Right kidney (tissue), 9 donors: ENCODE measurements at places on chromosomes 11 and 22.
A peak's percentile ranks its signal among the peaks of the same experiment; 100 is the strongest.

DNA sequence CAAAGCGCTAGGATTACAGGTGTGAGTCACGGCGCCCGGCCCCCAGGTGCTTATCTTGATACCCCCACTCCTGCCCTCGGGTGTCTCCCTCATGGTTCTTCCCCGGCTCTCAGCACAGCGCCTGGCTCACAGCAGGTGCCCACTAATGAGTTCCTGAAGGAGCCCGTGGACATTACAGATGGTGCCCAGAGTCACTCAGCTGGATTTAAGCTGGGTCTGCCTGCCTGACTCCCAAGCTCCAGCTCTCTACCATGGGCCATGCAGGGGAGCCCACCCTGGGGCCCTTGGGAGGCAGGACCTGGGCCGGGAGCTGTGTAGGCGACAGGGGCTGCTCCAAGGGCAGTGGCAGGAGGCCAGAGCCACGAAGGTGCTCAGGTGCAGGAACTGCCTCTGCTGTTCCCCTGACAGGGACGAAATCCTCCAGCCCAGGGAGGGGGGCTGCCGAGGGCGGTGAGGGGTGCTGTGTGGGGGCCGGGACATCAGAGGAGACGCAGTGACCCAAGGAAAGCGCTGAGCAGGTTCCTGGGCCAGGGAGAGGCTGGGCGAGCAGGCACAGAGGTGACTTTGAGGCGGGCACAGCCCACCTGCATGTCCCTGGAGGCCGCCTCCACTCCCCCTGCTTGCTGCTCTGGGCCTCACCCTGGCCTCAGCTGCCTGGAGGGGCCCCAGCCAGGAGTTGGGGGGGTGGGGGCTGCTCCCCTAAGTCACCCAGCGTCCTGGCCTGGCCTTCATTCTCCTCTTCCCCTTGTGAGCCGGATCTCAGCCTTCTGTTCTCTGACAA lies 14.6 kb upstream of the FLRT1 start:
- DNase-seq: peak; percentile 65

GRCh38 chr22:46633334-46633890 lies 13.2 kb downstream of the GRAMD4 start:
- no peak for DNase-seq

GRCh38 chr11:7606496-7606895 lies 66.8 kb downstream of the CYB5R2 start:
- DNase-seq: no peak

GRCh38 chr22:32175683-32176644 lies 16.9 kb upstream of the C22orf42 start:
- peak; percentile 47 for DNase-seq

- DNase-seq: no peak
Observed at GRCh38 chr11:15742626-15743519, 613.5 kb downstream of the SOX6 start.

- DNase-seq: peak; percentile 72
Observed at GRCh38 chr11:69641681-69642548, 959 bp downstream of the CCND1 start.

- no peak for DNase-seq
Observed at GRCh38 chr11:1717745-1718144, 20.8 kb downstream of the KRTAP5-6 start.

DNA sequence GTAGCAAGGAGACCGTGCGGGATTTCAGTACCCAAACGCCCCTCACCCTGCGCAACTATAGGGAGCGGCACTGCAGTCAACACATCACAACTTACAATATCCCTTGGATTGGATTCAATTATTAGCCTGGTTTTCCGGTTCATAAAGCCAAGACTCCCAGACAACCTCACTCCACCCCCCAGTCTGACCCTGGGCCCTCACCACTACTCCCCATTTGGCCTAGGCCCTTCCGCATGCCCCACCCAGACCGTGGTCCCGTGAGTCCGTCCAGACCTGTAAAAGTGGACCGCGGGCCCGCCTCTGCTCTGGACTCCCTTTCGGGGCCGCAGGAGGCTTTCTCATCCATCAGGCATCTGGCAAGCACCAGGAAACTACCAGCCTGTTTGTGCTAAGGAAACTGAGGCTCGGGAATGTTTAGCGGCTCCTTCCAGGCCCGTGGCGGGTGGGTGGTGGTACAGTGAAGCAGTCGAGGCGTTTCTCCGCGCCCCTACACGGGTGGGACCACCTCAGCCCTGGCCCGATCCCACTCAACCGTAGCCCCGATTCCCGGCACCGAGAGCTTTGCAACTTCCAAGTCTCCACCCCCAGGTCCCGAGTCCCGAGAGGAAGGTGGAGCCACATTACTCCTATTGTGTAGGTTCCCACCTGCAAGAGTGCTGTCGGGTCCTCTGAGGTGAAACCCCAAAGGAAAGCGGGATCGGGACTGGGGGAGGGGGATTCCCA lies 679 bp upstream of the DPP3 start:
- no peak for DNase-seq

DNA sequence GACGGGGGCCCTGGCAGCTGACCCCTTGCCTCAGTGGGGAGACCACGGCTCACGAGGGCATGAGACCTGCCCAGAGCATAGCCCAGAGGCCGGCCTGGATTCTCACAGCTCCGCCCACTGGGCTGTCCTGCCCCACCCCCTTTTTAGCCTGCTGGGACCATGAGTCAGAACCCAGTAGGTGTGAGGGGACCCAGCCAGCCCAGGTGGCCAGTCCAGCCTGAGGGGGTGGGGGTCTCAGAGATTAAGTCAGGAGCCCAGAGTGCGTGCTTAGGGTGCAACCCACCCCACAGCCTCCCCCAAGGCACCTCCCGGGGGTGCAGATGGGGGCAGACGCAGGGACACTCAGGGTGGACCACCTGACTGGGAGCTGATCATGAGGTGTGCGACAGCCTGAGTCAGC lies 40.1 kb upstream of the PPARA start:
- DNase-seq: no peak

- peak; percentile 60 for DNase-seq
Observed at GRCh38 chr11:122215244-122215992, 99.4 kb upstream of the BLID start.

- DNase-seq: no peak
Observed at GRCh38 chr11:1233351-1234053, 10.6 kb downstream of the MUC5B start.

DNA sequence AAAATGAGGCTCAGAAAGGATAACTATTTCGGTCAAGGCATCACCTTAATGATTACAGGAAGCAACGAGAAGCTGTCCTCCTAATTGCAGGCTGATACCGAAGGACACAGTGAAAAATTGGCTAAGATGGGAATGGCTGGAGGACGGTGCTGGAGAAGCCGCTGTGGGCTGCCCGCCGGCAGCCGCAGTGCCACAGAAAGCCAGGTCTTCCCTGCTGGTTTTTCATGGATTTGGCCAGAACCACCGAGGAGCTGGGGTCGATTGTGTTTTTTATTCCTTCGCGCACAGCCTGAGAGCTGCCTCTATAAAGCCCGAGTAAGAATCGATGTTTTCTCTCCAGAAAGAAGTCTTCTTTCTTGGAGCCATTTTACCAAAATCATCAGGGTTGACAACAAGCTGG lies 1484.2 kb downstream of the BRD1 start:
- no peak for DNase-seq

- DNase-seq: no peak
Observed at GRCh38 chr11:42337786-42338455, 878.5 kb upstream of the LRRC4C start.

- DNase-seq: no peak
Observed at GRCh38 chr22:19420321-19420720, 11.2 kb downstream of the HIRA start.

DNA sequence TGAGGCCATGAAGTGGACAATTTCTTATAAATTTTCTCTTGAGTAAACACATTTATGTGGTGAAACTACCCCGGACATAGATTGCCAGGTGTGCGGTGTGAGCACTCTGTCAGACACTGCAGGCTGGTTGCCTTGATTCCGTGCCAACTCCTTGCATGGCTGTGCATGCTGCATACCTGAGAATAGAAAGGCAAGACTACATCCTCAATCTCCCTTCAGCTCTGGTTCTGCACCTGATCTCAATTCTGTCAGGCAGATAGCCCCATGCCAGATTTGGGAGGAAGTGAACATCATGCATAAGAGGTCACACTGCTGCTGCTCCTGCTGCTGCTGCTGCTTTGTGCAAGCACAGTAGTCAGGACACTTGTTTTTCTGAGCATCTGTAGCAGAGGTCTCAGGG lies 42.5 kb upstream of the DEUP1 start:
- DNase-seq: no peak

DNA sequence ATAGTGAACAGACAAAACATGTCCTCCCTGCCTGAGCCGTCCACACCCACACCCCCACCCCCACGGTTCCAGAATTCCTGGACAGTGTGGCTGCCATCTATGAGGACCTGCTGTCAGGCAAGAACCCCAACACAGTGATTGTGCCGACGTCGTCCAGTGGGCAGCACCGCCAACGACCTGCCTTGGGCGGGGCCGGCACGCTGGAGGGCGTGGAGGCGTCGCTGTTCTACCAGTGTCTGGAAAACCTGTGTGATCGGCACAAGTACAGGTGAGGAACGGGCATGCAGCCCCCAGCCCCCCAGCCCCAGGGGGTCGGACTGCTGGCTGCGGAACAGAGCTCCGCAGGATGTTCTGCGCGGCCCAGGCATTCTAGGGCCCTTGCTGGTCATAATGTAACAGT lies 19.7 kb downstream of the ARFGAP2 start:
- no peak for DNase-seq

DNA sequence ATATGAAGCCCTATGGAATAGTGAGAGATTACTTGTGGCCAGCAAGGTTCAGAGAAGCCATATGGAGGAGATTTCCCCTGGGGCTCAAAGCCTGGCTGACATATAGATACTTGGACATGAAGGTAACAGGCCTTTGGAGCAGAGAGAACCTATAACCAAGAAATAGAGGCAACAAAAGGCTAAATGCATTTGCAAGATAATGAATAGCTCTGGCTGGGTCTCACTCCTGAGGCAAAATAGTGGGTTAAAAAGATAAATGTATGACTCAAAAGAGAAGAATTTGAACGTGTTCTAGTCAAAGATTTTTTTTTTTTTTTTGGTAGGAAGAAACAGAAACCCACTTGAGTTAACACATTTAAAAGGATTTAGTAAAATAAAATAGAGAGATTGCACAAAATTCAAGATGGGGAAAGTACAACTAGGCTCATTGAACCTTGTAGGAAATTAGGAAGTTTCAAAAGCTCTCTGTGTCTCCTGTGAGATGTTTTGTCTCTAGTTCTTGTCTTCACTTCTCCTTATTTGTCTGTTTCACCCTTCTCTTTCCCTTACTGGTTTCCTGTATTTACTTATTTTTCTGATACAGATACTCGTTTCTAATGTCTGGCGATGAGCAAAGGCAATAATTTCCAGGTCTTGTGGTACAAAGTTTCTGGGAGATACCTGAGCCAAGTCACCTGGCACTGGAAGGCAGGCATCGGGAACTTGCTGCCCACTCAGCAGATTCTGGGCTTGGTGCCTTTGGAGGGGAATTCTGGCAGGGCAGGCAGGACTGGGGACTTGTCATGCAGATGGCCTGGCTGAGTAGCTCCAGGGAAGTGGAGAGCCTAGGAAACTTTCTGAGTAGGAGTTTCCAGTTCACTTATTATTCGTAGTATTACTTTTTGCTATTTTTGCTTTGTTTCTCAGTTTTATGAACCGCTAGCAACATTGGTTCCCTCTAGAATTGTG lies 49.2 kb upstream of the SESN3 start:
- DNase-seq: no peak

DNA sequence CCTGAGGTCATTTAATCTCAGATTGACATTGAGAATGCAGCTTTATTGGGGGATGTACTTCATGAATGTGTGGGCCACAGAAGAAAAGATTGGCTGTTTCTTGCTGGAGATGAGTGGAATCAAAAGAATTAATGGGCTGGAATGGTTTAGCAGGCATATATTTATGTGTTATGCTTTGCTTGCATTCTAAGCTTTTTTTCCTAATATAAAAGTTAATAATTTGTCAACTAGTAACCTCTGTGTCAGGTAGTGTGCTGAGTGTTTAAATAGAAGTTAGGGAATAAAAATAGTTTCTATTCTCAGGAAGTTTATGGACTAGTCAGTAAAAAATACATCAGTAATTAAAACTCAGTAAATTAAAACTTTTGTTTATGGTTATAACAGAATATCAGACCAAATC lies 67.4 kb upstream of the PRODH start:
- DNase-seq: no peak

DNA sequence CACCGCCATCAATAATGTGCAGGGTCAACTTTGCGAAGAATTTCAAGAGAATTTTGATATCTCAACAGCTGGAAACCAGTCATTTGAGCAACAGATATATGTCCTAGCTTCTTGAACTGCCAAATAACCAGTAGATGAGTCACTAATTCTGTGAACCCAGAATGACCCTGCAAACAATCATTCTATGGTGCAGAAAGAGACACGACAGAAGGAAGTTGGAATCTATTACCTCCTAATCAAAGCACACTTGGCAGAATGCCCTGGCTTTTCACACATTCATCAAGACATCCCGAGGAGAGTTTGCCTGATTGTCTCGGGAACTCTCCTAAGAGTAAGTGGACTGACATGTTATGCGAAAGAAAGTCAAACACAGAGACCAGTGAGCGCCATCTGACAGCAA lies 621.1 kb downstream of the OPCML start:
- no peak for DNase-seq

GRCh38 chr11:77036398-77036797 lies 2.2 kb downstream of the B3GNT6 start:
- no peak for DNase-seq

- no peak for DNase-seq
Observed at GRCh38 chr11:126537492-126537891, 182.0 kb downstream of the ST3GAL4 start.

DNA sequence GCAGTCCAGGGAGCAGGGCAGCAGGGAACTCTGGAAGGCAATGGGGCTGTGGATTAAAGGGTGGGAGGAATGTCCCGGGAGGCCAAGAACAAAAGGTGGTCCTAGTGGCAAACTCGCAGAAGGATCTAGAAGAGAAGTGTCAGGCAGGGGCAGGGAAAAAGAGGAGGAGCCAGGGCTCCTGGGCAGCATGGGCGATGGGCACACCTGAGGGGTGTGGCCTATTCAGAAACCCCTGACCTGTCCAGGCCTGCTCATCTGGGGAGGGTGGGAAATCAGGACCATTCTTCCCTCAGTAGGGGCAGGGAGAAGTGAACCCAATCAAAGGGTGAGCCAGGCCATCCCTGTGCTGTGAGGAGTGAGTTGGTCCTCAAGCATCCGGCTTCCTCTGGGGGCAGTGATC lies 108.6 kb downstream of the TRIM29 start:
- DNase-seq: no peak

DNA sequence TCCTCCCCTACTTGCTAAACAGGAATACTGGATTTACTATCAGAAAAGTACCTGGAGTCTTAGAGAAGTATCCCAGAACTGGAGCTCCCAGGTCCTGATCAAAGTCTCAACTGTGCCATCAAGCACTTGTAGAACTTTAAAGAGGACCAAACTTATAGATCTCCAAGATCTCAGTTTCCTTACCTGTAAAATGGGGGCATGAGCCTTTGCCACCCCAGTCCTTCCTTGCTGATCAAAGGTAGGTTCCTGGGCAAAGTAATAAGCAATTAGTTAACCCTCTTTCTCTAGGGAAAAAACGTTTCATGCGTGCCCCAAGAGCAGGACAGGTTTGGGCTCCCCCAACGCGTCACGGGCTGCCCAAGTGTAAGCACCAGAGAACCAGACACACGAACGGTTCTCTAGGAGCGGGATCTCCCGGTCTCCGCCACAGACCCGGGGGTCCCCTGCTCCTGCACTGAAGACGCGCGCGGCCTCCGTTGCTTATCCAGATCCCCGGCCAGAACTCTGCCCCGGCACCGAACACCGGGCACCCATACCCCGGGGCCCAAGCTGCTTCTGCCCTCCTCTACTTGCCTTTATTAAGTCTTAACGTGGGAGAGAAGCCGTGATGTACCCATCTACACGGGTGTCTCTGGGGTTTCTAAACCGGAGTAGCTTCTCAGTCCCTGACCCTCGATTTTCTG lies 505 bp downstream of the ZNF214 start:
- peak; percentile 85 for DNase-seq

- DNase-seq: no peak
Observed at GRCh38 chr11:71425860-71426259, 22.3 kb downstream of the DHCR7 start.
